ENCODE measurements at places on chromosomes 4 and X. TPM values are rescaled to one million over a fixed set of nuclear protein-coding genes. Genes with fewer than 3 reads are reported as not detected.

Gene CT47B1
- total RNA-seq: not detected

Gene PAGE1
- not detected for total RNA-seq

Gene CFAP99
- 0.13 TPM for total RNA-seq

Gene RAB41
- not detected for total RNA-seq

Gene LANCL3
- total RNA-seq: 0.66 TPM

Gene SMIM10L2A
- total RNA-seq: 0.79 TPM

Gene FMR1
- 23.1 TPM for total RNA-seq

Gene SORCS2
- total RNA-seq: 0.33 TPM

Gene PSAPL1
- not detected for total RNA-seq

Gene SUPT20HL2
- total RNA-seq: not detected

Gene KIAA1210
- not detected for total RNA-seq

Gene MAGEB2
- total RNA-seq: not detected

Gene GDI1
- total RNA-seq: 118 TPM

Gene FGB
- total RNA-seq: not detected

Gene ADGRG4
- total RNA-seq: under 0.01 TPM

Gene TMEM165
- total RNA-seq: 117 TPM

Gene JADE3
- total RNA-seq: 6.4 TPM

Gene ALPK1
- total RNA-seq: 17.5 TPM

Gene MRFAP1
- 132 TPM for total RNA-seq

Gene APLN
- 15.6 TPM for total RNA-seq

Gene CNGA1
- 4.5 TPM for total RNA-seq

Gene ENPEP
- 4.7 TPM for total RNA-seq

Gene AIFM1
- 12.1 TPM for total RNA-seq

Gene CDKL5
- 5.0 TPM for total RNA-seq

Gene TRPC5OS
- not detected for total RNA-seq

Gene PABPC1L2B
- not detected for total RNA-seq

Gene P2RY4
- 0.13 TPM for total RNA-seq

Gene ADAMTS3
- total RNA-seq: 3.8 TPM

Gene RHOH
- not detected for total RNA-seq

Gene JAKMIP1
- total RNA-seq: not detected

Gene VEGFC
- 60.5 TPM for total RNA-seq

Gene CPLX1
- total RNA-seq: not detected

Gene ANK2
- total RNA-seq: 132 TPM

Gene TRIM61
- 3.0 TPM for total RNA-seq

Gene PHF8
- total RNA-seq: 15.9 TPM

Gene AVPR2
- total RNA-seq: not detected

Gene KLKB1
- 0.33 TPM for total RNA-seq

Gene TMEM150C
- 0.53 TPM for total RNA-seq

Gene COL25A1
- 0.91 TPM for total RNA-seq

Gene GIMD1
- not detected for total RNA-seq

Gene ARMCX4
- 4.4 TPM for total RNA-seq

Gene MSX1
- total RNA-seq: 1.3 TPM

Gene SSX4B
- not detected for total RNA-seq

Gene KLHL5
- total RNA-seq: 102 TPM

Gene SLC49A3
- total RNA-seq: 3.4 TPM

Gene MAGEA8
- total RNA-seq: not detected

Gene EVC2
- total RNA-seq: 7.8 TPM

Gene VCX3A
- total RNA-seq: not detected

Gene LEF1
- not detected for total RNA-seq

Gene TLR7
- total RNA-seq: not detected

Gene TMPRSS11A
- not detected for total RNA-seq

Gene KLB
- total RNA-seq: 0.07 TPM

Gene DCAF12L1
- not detected for total RNA-seq

Gene NXF2
- total RNA-seq: not detected

Gene ACSL1
- 37.0 TPM for total RNA-seq

Gene SSX4
- not detected for total RNA-seq

All from smooth muscle cell of the pulmonary artery (primary cell).